ENCODE measurements at places on chromosomes 3 and 15. TPM values are rescaled to one million over a fixed set of nuclear protein-coding genes. Genes with fewer than 3 reads are reported as not detected.

C3orf85 gene
- total RNA-seq = not detected

TOPBP1 gene
- total RNA-seq = 29.0 TPM

DNA sequence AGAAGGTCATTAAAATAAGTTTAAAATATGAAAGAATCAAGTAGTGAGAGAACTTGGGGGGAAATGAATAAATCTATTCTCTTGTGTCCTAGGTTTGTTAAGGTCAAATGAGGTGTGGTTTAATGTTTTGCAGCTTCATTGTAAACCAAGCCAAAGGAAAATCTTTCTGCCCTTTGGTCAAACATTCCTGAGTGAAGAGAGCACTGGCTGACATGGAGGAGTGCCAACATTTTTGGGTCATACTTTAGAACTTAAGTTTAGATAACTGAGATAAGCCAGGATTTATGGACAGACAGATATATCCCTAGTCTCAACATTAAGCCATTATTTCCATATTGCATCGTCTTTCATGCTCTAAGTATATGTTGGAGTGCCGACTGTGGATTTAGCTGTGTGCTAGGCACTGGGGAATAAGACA lies 66.4 kb downstream of the PTPRG start:
- peak; percentile 16 for DNase-seq
- no peak overlapping the region for H3K4me3 ChIP-seq
- no peaks in the 10 kb centered on the region for H3K36me3 ChIP-seq
- H3K27ac ChIP-seq = no peak overlapping the region
- H3K27me3 ChIP-seq = no peaks in the 10 kb centered on the region

TMC3 gene
- not detected for total RNA-seq

H1-8 gene
- not detected for total RNA-seq

- no peak for DNase-seq
- no peaks in the 10 kb centered on the region for H3K27me3 ChIP-seq
- H3K4me3 ChIP-seq = no peak overlapping the region
- no peaks in the 10 kb centered on the region for H3K36me3 ChIP-seq
- H3K27ac ChIP-seq = no peak overlapping the region
These were observed 62.8 kb upstream of the GATA2 start for GRCh38 chr3:128555841-128556240.

- no peaks in the 10 kb centered on the region for H3K27me3 ChIP-seq
- DNase-seq = peak; percentile 80
- no peak overlapping the region for H3K4me3 ChIP-seq
- peaks cover 22% of the 10 kb centered on the region for H3K4me1 ChIP-seq
These were observed 121.9 kb upstream of the ARHGEF3 start for GRCh38 chr3:56923526-56924224.

LCTL gene
- total RNA-seq = not detected

- H3K36me3 ChIP-seq = no peaks in the 10 kb centered on the region
- no peak for DNase-seq
- no peaks in the 10 kb centered on the region for H3K4me1 ChIP-seq
- H3K27ac ChIP-seq = no peak overlapping the region
- no peak overlapping the region for H3K4me3 ChIP-seq
- peaks cover 4% of the 10 kb centered on the region for H3K27me3 ChIP-seq
These were observed 15.1 kb downstream of the CCDC33 start for GRCh38 chr15:74251131-74251811.

GRCh38 chr3:138206196-138206595 lies 19.1 kb downstream of the ARMC8 start:
- H3K4me1 ChIP-seq = no peaks in the 10 kb centered on the region
- no peaks in the 10 kb centered on the region for H3K36me3 ChIP-seq
- H3K4me3 ChIP-seq = no peak overlapping the region
- H3K27me3 ChIP-seq = no peaks in the 10 kb centered on the region

ZNF80 gene
- not detected for total RNA-seq

DNA sequence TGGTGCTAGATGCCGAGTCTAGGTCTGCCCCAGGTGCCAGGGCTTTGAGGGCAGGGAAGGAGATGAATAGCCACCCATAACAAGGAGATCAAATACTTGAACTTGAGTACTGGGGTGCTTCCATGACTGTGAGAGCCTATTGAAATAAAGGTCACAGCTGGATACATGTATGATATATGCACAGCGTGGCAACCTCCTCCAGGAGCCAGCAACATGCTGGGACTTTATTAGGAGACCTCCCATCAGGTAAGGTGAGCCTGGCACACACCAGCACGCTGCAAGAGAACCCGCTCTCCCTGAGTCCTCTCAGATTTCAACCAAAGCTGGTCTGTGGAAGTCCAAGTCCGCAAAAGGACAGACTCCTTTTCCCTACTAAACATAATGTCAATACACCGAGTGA lies 10.5 kb upstream of the HES1 start:
- H3K27ac ChIP-seq = no peak overlapping the region
- H3K4me3 ChIP-seq = no peak overlapping the region
- H3K36me3 ChIP-seq = no peaks in the 10 kb centered on the region
- H3K4me1 ChIP-seq = peaks cover 49% of the 10 kb centered on the region

GRCh38 chr15:89171136-89172072 lies 50.0 kb downstream of the RLBP1 start:
- no peak overlapping the region for H3K4me3 ChIP-seq
- no peak overlapping the region for H3K27ac ChIP-seq
- no peaks in the 10 kb centered on the region for H3K27me3 ChIP-seq
- peak; percentile 77 for DNase-seq

DNA sequence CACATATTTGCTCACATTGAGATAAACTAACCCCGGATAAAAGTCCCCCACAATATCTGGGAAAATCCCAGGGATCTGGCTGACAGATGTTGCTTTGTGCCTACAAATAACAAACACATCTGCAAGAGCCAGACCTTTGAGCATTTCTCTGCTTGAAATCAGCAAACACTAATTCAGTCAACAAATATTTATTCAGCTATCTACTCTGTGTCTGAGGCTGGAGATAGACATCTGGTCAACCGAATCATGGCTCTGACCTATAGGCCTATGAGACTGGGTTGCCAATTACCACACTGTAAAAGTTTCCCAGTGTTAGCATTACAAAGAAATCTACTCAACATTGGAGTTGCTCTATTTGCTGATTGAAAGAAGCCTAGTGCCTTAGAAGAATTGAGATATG lies 201.1 kb upstream of the CADPS start:
- no peak for DNase-seq
- no peaks in the 10 kb centered on the region for H3K4me1 ChIP-seq
- no peak overlapping the region for H3K27ac ChIP-seq
- no peak overlapping the region for H3K4me3 ChIP-seq
- H3K36me3 ChIP-seq = no peaks in the 10 kb centered on the region

DNA sequence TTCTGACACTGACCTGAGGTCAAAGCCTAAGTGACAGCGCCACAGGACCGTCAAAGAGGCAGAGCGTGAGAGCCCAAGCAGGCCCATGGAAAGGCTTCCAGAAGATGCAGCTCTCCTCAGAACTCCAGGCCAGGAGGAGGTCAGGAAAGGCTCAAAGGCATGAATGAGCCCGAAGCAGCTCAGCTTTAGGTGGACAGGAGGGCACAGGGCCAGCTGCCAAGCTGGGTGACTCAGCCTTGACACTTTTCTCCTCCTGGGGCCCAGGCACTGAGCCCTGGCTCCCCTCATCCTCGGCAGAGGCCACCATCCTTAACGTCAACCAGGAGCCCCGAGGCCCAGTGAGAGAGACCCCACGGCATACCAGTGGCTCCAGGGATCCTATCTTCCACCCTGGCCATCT lies 62.9 kb downstream of the ADCY5 start:
- H3K4me1 ChIP-seq = peaks cover 3% of the 10 kb centered on the region
- peaks cover 26% of the 10 kb centered on the region for H3K27me3 ChIP-seq
- peak; percentile 48 for DNase-seq

DNA sequence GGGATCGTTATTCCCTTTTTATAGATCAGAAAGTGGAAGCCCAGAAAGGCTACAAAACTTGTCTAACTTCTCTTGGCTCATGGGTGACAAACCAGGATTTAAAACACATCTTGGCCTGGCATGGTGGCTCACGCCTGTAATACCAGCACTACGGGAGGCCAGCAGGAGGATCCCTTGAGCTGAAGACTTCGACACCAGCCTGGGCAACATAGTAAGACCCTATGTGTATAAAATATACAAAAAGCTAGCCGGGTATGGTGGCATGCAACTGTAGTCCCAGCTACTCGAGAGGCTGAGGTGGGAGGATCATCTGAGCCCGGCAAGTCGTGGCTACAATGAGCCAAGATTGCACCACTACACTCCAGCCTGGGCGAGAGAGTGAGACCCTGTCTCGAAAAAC lies 479.1 kb downstream of the MAGI1 start:
- H3K4me1 ChIP-seq = no peaks in the 10 kb centered on the region
- no peaks in the 10 kb centered on the region for H3K27me3 ChIP-seq
- H3K36me3 ChIP-seq = no peaks in the 10 kb centered on the region
- DNase-seq = no peak
- H3K4me3 ChIP-seq = no peak overlapping the region

DNA sequence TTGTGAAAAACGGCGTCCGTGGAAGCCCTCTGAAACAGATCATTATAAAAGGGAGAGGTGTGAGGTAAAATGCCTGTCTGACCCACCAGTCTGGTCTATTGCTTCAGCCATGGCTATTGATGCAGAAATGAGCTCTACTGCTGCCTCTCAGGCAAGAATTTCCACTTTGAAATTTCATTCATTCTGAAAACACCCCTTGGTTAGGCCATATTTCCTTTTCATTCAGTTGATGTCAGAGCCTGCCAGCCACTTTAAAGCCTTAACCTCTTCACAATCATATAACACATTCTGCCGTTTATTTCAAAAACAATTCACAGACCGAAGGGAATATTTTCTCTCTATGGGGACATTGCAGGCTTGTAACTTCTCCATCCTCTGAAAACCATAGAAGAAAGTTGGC lies 71.9 kb downstream of the FOXB1 start:
- no peaks in the 10 kb centered on the region for H3K27me3 ChIP-seq
- H3K4me3 ChIP-seq = no peak overlapping the region
- H3K4me1 ChIP-seq = peaks cover 14% of the 10 kb centered on the region

HYKK gene
- 2.9 TPM for total RNA-seq

GRCh38 chr3:172052405-172052804 lies 13.0 kb downstream of the FNDC3B start:
- H3K27ac ChIP-seq = no peak overlapping the region
- no peak overlapping the region for H3K4me3 ChIP-seq
- H3K36me3 ChIP-seq = peaks cover 29% of the 10 kb centered on the region
- no peaks in the 10 kb centered on the region for H3K27me3 ChIP-seq

SCAMP5 gene
- 9.0 TPM for total RNA-seq
